Activated CD8-positive, alpha-beta T cell treated with anti-CD3 and anti-CD28 coated beads for 36 hours (primary cell): ENCODE measurements at places on chromosomes 5 and 9. TPM values are rescaled to one million over a fixed set of nuclear protein-coding genes. Genes with fewer than 3 reads are reported as not detected.

GRCh38 chr9:117697046-117697445, 7.2 kb upstream of the TLR4 start:
- no peak for DNase-seq

DNA sequence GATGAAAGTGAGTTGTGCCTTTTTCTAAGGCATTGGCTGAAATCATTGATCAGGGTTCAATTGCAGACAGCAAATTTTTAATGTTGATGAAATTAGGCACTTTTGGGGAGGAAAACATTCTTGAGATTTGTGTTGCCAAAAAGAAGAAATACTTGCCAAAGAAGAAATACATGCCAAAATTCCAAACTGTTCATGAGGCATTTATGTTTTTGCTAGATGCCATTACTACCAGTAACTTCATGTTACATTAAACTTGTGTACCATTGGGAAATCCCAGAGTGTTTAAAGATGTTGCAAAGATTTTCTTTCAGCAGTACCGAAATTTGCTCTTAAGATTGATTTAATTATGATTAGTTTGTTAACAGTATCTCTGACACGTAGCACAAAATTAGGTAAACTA, 7.0 kb downstream of the XRCC4 start:
- DNase-seq = no peak

- DNase-seq = no peak
Observed at GRCh38 chr5:14674983-14675854, 10.7 kb downstream of the OTULIN start.

The SPINK5 gene
- total RNA-seq = not detected

DNA sequence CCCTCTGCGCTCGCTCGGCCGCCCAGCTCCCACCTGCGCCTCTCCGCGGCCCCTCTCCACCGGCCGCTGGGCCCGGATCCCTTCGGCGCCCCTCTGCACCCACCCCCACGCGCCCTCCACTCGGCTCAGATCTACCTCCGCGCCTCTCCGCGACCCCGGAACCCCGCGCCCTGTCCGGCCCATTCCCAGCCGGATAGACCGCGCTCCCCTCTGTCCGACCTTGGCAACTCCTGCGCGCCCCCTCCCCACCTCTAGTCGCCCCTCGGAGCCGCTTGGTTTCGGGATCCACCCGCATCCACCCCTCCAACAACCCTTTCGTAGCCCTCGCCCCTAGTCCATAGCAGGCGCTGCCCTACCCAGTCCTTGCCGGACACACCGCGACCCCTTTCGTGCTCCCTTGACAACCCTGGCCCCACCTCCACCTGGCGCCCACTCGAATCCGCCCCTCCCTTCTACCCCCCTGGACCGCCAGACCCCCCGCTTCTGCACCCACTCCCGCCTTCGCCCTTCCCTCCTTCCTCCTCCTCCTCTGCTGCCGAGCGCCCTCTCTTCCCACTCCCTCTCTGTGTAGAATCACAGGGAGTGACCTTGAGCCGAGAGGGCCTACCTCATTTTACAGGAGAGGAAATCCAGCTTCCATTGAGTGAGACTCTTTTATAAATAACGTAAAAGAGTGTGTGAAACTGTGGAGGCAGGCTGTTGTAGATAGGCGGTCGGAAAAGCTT, 525 bp upstream of the AK3 start:
- DNase-seq = no peak

GRCh38 chr9:1051210-1051583, 1.0 kb downstream of the DMRT2 start:
- no peak for DNase-seq

The PCDHGA7 gene
- total RNA-seq = not detected

DNA sequence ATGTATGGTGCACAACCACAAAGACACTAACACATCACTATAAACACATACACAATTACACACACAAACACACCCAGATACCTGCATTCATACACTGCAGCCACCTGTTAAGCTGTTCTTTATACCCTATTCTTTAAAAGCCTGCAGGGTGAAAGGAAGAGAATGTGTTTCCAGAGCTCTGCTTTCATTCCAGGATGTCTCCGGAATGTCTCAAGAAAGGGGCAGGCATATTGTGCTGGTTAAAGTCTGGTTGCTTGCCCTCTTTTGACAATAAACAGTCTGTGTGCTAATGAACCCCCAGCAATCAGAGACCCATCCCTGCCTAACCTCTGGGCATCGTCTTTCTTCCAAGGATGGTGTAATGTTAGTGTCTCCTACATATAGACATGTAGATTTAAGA, 181.6 kb downstream of the EPB41L4A start:
- no peak for DNase-seq

The GRXCR2 gene
- total RNA-seq = not detected

The PCDH1 gene
- not detected for total RNA-seq

The ENHO gene
- total RNA-seq = not detected

GRCh38 chr9:107178293-107178692, 104.8 kb upstream of the RAD23B start:
- DNase-seq = no peak

GRCh38 chr5:88452820-88453219, 184.2 kb upstream of the TMEM161B start:
- no peak for DNase-seq

- DNase-seq = peak; percentile 47
Observed at GRCh38 chr5:144191998-144192397, 21.3 kb downstream of the KCTD16 start.

The SH3RF2 gene
- not detected for total RNA-seq

DNA sequence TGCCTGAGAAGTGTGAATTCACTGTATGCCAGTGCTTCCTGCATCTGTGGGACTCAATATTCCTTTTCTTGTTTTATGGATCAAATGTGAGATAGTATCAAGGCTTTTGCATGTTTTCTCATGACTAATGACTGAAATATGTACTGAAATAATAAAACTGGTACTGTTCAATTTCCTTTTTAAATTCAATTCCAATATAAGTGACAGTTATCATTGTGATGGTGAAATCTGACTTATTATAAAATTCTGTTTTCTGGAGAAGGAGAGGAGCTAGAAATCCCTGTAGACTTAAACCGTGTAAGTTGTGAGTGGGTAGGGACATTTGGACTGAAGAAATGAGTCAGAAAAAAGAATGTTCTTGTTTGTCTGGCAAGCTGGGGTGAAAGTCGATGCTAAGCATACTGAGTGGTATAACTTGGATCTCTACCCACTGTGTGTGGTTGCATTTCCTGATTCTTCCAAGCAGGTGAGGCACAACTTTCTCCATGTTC, 245.2 kb downstream of the EFNA5 start:
- no peak for DNase-seq

The PKD2L2 gene
- not detected for total RNA-seq

DNA sequence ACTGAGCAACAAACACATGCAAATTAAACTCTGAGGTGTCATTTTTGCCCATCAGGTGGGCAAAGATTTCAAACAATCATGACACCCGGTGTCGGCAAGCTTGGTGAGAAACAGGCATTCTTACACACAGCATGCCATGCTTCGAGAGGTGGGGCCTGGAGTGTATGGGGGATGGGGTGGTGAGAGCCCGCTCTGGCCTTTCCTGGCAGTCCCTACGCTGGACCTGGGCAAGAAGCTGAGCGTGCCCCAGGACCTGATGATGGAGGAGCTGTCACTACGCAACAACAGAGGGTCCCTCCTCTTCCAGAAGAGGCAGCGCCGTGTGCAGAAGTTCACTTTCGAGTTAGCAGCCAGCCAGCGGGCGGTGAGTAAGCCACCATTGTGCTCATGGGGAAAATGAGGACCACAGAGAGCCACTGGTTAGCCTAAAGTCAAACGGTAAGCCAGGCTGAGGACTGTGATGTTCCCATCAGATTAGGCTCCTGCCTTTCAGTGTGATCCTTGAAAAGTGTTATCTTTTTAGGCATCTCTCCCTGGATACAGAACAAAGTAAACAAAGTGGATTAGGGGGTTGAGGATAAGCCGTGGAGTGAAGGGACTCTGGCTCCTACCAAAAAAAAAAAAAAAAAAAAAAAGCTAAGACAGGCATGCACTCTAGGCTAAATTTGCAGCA, 9.4 kb downstream of the MYOZ3 start:
- no peak for DNase-seq

DNA sequence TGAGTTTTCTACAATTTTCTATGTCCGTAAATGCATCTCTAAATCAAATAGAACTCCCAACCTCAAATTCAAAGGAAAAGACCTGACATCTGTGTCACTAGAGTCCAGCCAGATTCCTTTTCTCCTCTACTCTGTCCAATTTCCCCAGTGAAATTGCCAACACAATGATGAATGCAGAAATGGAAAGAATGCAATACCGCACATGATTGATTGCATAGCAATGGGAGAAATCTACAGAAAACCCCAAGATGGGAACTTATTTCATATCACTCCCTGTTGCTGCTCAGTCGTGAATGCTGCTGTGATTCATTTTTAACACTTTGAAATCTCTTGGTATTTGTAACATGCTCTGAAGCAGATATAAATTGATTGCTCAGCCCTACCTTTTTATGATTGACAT, 355.1 kb upstream of the TUSC1 start:
- no peak for DNase-seq

DNA sequence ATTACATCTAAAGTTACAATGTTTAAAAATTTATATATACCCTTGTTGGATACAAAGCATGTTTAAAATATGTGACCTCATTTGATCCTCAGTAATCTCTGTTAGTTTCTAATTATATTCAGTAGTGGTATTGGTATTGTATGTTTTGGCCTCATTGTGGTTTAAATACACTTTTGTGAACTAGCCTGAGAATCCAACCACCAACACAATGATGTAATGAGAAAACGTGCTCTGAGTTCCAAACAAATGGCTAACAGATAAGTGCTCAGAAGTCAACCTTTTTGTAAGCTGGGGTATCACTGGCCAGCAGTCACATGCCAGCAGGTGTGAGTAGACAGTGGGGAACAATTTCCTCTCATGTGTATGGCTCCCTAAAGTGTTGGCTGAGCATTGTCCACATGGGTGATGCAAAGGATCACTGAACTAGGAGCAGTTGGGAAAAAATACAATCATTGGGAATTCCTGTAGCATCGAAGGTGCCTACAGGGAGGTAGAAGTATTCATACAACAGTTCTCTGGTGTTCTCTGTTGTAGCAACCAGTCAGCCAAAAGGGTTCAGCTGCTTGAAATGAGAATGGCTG, 56.1 kb downstream of the DOCK8 start:
- no peak for DNase-seq

The LCN15 gene
- not detected for total RNA-seq

DNA sequence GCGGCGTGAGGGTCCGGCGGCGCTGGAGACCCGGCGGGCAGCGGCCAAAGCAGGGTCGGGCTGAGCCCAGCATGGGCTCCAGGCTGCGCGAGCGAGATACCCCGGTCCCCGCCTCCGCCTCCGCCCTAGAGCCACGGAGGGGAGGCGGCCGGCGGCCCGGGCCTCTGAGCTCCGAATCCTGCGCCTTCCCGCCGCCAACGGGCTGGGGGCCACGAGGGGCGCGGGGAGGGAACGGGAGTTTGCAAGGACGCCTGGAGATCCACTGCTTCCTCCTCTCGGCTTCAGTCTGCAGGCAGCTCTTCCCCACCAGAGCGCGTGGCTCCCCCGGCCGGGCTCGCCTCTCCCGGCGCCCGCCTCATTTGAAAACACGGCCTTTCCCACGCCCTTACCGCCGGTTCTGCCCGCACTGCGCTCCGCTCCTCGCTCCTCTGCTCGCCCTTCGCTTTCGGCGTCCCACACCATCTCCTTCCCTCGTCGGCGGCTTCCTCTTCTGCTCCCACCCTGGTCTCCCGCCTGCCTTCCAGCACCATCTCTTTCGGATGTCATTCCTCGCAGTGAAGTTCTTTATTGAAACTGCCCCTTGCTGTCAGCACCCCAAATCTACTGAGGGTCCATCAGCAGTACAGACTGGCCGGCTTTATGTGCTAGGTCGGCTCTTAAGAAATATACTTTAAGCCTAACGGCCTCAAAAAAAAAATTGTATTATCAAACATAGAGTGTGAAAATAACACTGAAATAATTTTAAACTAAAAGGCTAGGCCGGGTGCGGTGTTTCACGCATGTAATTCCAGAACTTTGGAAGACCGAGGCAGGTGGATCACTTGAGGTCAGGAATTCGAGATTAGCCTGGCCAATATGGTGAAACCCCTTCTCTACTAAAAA, 105.0 kb upstream of the FAM120A start:
- no peak for DNase-seq

DNA sequence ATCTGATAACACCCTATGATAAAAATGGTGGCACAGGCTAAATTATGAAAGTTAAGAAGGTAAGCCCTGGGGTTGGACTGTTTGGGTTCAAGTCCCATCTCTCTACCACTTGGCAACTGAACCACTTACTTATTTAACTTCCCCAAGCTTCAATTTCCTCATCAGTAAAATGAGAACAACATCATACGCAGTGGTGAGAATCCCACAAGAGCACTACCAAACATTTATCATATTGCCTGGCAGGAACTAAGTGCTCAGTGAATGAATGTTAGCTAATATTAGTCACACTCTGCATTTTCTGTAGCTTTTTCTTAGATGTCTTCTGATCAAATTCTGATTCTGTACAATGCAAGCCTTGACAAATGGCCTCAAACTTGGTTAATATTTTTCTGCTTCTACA, 306.7 kb downstream of the EBF1 start:
- no peak for DNase-seq

The MARCOL gene
- total RNA-seq = not detected

- DNase-seq = no peak
Observed at GRCh38 chr9:87675906-87676515, 49.9 kb upstream of the CTSL start.

- DNase-seq = no peak
Observed at GRCh38 chr9:77866878-77867277, 164.7 kb downstream of the GNAQ start.

The RASGRF2 gene
- total RNA-seq = 15.8 TPM

The SPATA6L gene
- total RNA-seq = 0.43 TPM

The MAMDC2 gene
- total RNA-seq = not detected

DNA sequence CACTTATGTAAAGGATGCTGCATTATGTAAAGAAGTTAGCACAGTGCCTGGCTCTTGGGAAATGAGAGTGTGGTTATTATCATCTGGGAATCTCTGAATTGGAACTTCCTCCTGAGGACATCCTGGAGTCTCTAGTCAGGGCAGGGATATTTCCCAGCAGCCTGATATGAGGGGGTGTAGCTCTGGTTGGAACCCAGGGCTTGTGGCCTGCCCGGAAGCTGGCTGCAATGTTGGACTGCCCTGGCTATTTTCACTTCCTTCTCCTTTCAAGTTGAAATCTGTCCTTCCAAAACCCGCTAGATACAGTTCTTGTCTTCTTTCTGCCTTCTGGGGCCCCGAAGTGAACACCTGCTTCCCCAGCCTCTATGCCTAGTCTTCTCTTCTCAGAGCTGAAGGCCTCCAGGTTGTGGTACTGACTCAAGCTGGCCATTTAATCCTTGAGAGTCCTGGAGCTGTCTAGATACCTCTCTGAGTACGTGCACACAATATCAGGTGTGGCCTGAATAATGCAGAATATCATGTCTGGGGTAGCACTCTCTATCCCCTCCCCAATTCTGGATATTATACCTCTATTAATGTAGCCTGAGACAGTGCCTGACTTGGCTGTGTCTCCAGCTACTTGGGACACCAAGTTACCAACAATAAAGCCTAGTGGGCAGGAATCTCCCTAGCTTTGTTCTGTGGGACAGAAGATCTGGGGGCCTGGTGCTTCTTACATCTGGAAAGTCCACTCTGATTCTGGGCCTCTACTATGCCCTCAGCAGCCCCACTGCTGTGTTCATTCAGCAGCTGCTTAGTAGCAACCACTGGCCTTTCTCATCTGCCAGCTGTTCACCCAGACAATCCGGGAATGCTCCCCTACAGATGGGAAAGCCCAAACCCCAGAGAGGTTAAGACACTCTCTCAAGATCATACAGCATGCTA, 45.0 kb downstream of the SLC6A7 start:
- no peak for DNase-seq
